ENCODE measurements at places on chromosomes 2 and 18.

DNA sequence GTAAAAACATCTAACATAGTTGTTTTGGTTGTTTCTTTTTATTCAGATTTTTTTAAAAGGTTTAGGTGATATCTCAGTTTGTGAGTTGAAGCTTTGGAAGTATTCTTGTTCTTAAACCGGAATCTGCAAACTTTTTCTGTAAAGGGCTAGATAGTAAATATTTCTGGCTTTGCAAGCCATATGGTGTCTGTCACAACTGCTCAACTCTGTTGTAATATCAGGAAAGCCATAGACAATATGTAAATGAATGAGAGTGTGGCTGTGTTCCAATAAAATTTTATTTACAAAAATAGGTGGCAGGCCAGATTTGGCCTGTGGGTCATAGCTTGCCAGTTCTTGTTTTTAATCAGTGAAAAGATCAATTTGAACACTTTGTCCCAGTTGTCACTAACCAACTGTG lies 134.1 kb downstream of the CNTNAP5 start:
- no peak for DNase-seq

DNA sequence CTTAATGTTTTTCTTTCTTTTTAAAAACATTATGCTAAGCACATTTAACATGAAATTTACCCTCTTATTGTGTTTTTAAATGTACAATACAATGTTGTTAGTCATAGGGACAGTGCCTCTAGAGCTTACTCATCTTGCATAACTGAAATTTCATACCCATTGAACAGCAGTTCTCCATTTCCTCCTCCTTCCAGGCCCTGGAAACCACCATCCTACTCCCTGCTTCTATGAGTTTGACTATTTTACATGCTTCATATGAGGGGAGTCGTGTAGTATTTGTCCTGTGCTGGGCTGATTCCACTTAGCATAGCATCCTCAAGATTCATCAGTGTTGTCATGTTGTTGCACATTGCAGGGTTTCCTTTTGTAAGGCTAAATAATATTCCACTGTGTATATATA lies 92.6 kb downstream of the SPATS2L start:
- DNase-seq, result no peak

- no peak for DNase-seq
Observed at GRCh38 chr18:23966909-23967308, 47.6 kb upstream of the TTC39C start.

GRCh38 chr18:4172196-4173100 lies 282.7 kb downstream of the DLGAP1 start:
- no peak for DNase-seq

GRCh38 chr2:64019975-64020528 lies 824 bp upstream of the VPS54 start:
- DNase-seq, result no peak

GRCh38 chr2:130376433-130377293 lies 20.8 kb downstream of the PTPN18 start:
- DNase-seq, result no peak

DNA sequence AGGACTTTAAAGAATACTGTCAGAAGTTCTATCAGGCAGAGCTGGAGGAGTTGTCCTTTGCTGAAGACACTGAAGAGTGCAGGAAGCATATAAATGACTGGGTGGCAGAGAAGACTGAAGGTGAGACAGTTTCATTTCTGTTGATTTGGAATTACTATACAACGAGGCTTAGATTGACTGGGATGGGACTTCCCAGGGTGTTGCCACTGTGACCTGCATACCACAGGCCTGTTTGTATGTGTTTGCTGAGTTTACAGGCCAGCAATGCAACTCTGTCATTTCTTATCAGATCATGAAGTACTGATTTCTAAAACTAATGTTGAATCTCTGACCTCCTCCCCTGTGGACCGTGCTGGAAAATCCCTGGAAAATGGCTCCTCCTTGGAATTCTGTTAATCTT lies 11.8 kb downstream of the SERPINB8 start:
- DNase-seq, result no peak

- DNase-seq, result no peak
Observed at GRCh38 chr2:24986372-24986771, 14.6 kb upstream of the DNAJC27 start.

- no peak for DNase-seq
Observed at GRCh38 chr18:55453186-55453585, 134.8 kb downstream of the TCF4 start.

- no peak for DNase-seq
Observed at GRCh38 chr2:208280933-208281332, 14.9 kb downstream of the PIKFYVE start.

- no peak for DNase-seq
Observed at GRCh38 chr2:15547115-15547876, 13.8 kb downstream of the NBAS start.

DNA sequence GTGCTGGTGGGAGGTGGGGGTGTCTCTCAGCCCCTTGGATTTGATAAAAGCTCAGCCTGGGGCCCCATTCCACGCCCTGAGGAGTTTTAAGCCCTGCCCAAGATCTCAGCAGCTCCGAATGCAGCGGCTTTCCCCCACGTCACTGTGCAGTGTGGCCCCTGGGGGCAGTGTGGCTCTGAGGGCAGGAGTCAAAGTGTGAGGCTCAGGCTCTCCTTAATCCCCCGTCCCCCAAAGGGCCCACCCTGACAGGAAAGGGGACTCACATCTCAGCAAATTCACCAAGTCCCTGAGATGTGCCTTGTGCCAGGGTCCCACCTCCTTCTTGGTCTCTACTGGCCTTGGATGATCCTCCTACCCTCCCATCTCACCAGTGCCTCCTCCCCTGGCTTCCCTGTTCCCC lies 25.2 kb downstream of the NPPC start:
- no peak for DNase-seq

DNA sequence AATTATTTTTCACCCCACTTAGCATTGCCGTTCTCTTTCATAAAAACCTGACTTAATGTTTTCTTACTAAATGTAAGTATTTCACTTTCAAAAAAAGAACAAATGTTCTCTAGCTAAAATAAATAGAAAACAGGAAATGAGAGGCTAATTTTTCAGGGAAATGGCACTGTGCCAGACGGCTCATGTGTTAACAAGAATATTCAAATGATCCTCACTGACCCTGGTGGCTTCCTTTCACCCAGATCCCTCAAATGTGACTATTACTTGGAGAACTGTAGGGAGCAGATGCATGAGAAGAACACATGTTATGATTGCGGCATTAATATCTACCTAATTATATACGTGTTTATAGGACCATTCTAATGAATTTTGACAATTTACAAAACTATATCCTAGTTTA lies 827.7 kb downstream of the SOCS6 start:
- no peak for DNase-seq

DNA sequence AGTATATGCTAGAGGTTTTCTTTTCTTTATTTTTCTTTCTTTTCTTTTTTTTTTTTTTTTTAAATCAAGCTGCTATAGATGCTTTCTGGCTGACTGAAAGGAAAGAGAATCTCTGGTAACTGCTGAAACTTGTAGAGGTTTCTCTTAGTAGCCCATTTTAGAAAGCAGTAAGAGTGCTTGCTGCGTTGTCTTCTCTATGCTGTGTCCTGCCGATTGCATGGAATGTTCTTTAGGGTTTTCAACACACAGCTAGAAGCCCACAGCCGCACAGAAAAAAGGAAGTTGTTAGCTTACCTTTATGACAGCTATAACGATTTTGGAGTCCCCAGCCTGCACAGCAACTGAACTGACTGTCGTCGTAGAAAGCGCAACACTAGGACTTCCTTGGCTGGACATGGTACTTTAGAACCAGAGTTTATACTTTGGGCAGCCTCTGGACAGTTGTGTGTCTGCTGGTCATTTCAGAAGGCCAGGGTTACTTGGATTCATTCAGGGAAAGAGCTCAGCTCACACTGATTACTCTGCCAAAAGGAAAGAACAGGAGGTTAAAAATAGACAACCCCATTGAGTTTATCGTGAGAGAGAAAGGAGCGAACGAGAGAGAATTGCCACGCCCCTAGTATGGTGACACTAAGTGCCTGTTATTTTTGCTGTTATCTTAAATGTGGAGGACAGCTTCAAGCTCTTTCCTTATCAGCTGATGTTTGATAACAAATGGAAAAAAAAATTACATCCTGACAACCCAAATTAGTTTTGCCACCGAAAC lies at the start of gene CCDC141:
CCDC141 (minus strand) TSS at position 592 of the 766 bp plus-strand sequence; CDS start at position 396, 196 bp downstream.
- no peak for DNase-seq

GRCh38 chr2:180905461-180905860 lies 74.9 kb upstream of the UBE2E3 start:
- DNase-seq, result no peak

- DNase-seq, result no peak
Observed at GRCh38 chr18:13626544-13626908, 99.8 kb downstream of the FAM210A start.

DNA sequence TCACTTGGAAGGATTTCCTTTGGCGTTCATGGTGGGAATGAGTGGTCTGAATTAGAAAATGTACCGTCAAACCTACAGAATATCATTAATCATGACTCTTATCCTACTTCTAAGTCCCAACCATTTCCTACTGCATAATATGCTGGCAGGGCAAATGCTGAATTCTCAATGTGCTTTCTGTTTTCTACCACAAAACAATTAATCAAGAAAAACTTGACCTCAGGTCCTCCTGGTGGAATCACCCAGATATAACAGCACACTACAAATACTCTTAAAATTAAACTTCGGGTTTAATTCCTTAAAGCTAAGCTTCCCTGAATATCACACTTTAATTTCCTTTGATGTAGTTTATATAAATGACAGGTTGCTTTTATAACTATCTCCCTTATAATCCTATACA lies 301.6 kb downstream of the AFF3 start:
- no peak for DNase-seq

DNA sequence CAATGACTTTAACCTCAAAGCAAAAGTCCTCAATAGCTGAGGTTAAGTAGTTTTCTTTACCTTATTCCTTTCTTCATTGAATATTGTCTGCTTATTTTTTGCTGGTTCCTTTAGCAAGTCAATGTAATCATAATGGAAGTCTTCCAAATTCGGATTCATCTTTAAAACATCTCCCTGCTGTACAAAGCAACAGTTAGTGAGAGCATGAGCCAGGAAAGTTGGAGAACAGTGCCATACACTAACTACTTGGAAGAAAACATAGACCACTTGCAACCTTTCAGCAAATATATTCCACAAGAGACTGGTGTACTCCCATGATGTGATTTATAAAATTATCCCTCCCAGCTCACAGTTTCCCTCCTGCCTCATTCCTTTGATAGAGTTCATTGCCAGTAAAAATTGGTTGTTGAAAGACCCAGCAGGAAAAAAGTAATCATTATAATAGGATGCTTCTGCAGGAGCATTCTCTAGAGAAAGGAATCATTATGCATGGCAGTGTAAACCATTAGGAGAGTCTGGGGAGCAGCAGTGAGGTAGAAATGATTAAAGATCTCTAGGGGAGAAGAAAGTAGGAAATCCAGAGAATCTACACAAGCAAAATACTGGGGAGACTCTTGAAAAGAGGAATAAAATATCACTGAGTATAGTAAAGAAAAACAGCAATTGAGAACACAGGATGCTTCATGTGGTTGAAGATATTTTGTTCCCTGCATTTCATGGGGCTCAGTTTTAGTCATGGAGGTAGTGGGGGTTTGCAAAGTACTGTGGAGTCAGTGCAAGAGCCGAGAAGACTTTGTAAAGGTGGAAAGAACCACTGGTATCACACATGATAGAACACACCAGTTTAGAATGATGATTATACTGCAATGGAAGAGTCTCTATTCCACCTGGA lies 38.6 kb upstream of the TTN start:
- no peak for DNase-seq

DNA sequence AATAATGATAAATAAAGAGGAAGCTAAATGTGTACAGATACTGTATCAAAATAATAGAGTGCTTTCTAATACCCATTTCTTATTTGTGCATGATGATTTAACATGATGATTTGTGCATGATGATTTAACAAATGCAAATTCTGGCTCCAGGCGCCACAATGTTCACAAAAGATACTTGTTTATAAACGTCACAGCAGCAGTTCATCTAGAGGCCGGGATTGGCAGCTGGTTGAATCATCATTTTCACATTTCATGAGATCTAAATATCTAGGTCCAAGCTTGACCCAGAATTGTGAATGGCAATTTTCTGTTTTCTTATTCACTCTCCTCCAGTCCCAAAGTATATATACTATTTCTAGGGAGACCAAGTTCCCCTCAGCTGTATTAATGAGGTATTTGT lies 322.0 kb downstream of the SUCLG1 start:
- DNase-seq, result no peak

GRCh38 chr2:178295115-178295514 lies 100.8 kb downstream of the OSBPL6 start:
- DNase-seq, result no peak

DNA sequence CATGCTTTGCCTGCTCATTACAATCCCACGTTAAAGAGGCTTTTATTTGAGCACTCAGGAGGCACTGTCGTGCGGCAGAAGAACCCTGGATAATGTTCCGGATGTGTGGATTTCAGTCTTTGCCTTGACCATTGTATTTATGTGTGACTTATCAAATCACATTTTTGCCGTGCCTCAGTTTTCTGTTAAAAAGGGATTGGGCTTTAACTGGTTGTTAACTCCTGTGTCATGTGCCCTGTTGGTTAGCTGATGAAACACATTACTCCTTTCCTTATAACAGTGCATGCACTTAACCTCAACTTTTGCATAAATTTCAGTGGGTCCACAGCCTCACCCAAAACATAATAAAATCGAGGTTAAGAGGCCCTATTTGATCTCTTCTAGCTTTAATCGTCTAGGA lies 52.7 kb downstream of the NAB1 start:
- no peak for DNase-seq

DNA sequence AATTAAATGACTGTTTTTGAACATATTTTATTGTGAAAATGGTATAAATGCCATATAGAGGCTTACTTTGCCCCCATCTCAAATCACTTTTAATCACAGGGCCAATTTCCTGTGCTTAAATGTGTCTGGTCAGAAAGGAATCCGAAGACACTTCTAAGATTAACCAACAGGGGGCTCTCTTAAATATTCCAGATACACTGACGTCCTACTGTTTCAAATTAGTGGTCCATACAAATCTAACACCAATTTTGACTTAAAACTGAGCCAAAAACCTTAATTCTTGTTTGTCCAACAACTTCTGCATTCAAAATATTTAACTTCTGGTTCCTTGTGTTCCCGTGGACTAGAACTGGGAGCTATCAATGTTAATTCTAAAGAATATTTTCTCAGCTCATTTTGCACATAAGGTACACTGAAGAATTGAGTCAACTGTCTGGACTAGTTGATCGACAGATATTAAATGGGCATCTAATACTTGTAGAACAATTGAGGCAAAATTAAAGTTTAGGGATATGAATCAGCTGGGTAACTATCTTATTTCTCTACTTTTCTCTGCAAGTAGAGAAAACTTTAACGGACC lies 557.5 kb downstream of the ARHGAP15 start:
- DNase-seq, result no peak

- no peak for DNase-seq
Observed at GRCh38 chr2:231545105-231545902, 15.1 kb upstream of the NMUR1 start.

All from mesenteric fat pad (tissue), 1 donor.